A549 treated with DMSO at 1 μM for 4 hours (cell line): ENCODE measurements at places on chromosomes 4 and X. TPM values are rescaled to one million over a fixed set of nuclear protein-coding genes. Genes with fewer than 3 reads are reported as not detected.

The PAK3 gene
- 0.05 to 0.17 TPM in 2 of 5 replicates, not detected in the others for total RNA-seq

The BANK1 gene
- 0.81 to 1.1 TPM (median 0.89 TPM) in 5 replicates for total RNA-seq

The IL2RG gene
- 0.14 to 0.54 TPM (median 0.23 TPM) in 4 of 5 replicates, not detected in the other for total RNA-seq

The GAGE12H gene
- total RNA-seq = not detected in 5 replicates

The WDR1 gene
- 197 to 214 TPM (median 213 TPM) in 5 replicates for total RNA-seq

The AMBN gene
- not detected in 5 replicates for total RNA-seq

The SPANXB1 gene
- 2.2 to 4.0 TPM (median 3.3 TPM) in 5 replicates for total RNA-seq

The RTL9 gene
- total RNA-seq = 0.03 to 0.13 TPM (median 0.07 TPM) in 5 replicates

The CT45A10 gene
- 0.23 to 0.55 TPM (median 0.37 TPM) in 4 of 5 replicates, not detected in the other for total RNA-seq

The PABPC5 gene
- not detected in 5 replicates for total RNA-seq

The CSAG3 gene
- total RNA-seq = not detected in 5 replicates

The DCAF12L1 gene
- total RNA-seq = not detected in 5 replicates

The SLC10A4 gene
- 4.6 to 8.0 TPM (median 7.2 TPM) in 5 replicates for total RNA-seq

The RAI2 gene
- 0.16 to 0.19 TPM (median 0.18 TPM) in 4 of 5 replicates, not detected in the other for total RNA-seq

The AKAP17A gene
- total RNA-seq = 25.4 to 38.6 TPM (median 37.1 TPM) in 5 replicates

The VEGFD gene
- 0.42 to 0.88 TPM (median 0.53 TPM) in 5 replicates for total RNA-seq

The P2RY8 gene
- total RNA-seq = 0.02 TPM in 1 of 5 replicates, not detected in the others

The MND1 gene
- total RNA-seq = 12.1 to 15.1 TPM (median 14.0 TPM) in 5 replicates

The RHOXF2 gene
- total RNA-seq = not detected in 5 replicates

The RASL11B gene
- total RNA-seq = 0.05 to 0.17 TPM (median 0.11 TPM) in 4 of 5 replicates, not detected in the other

The RASSF6 gene
- 0.55 to 0.96 TPM (median 0.76 TPM) in 5 replicates for total RNA-seq

The RAB9B gene
- 0.04 to 0.08 TPM (median 0.06 TPM) in 4 of 5 replicates, not detected in the other for total RNA-seq

The SHROOM3 gene
- 3.6 to 5.6 TPM (median 5.0 TPM) in 5 replicates for total RNA-seq

The EDNRA gene
- total RNA-seq = 0.30 to 0.63 TPM (median 0.36 TPM) in 5 replicates

The LUZP4 gene
- total RNA-seq = not detected in 5 replicates

The ETDA gene
- not detected in 5 replicates for total RNA-seq

The SLC25A53 gene
- total RNA-seq = 3.7 to 5.1 TPM (median 4.4 TPM) in 5 replicates

The OPRPN gene
- not detected in 5 replicates for total RNA-seq

The ZRSR2 gene
- total RNA-seq = 9.6 to 11.7 TPM (median 10.6 TPM) in 5 replicates

The PABPC4L gene
- total RNA-seq = 0.05 to 0.16 TPM (median 0.11 TPM) in 5 replicates

The STBD1 gene
- total RNA-seq = 6.5 to 7.1 TPM (median 6.9 TPM) in 5 replicates

The PRSS12 gene
- total RNA-seq = 0.22 to 0.53 TPM (median 0.41 TPM) in 5 replicates

The SPANXN3 gene
- not detected in 5 replicates for total RNA-seq

The MAGEC1 gene
- 0.02 to 0.16 TPM (median 0.04 TPM) in 4 of 5 replicates, not detected in the other for total RNA-seq

The FAM114A1 gene
- 23.9 to 41.6 TPM (median 38.2 TPM) in 5 replicates for total RNA-seq

The NHSL2 gene
- 0.32 to 0.45 TPM (median 0.37 TPM) in 5 replicates for total RNA-seq

The PRPS2 gene
- total RNA-seq = 33.7 to 49.2 TPM (median 45.7 TPM) in 5 replicates

The MAGEE1 gene
- 3.7 to 5.4 TPM (median 5.3 TPM) in 5 replicates for total RNA-seq

The AADAT gene
- total RNA-seq = 8.3 to 9.1 TPM (median 8.8 TPM) in 5 replicates

The UGT2A1 gene
- not detected in 5 replicates for total RNA-seq

The RNF175 gene
- total RNA-seq = not detected in 5 replicates

The THOC2 gene
- total RNA-seq = 30.2 to 43.6 TPM (median 39.8 TPM) in 5 replicates

The FGFBP1 gene
- total RNA-seq = 2.7 to 4.3 TPM (median 4.0 TPM) in 5 replicates

The TLR3 gene
- total RNA-seq = 0.21 to 0.60 TPM (median 0.36 TPM) in 5 replicates

The DACH2 gene
- not detected in 5 replicates for total RNA-seq

The PAGE1 gene
- 0.28 to 0.43 TPM in 2 of 5 replicates, not detected in the others for total RNA-seq

The KIT gene
- not detected in 5 replicates for total RNA-seq

The CNKSR2 gene
- 2.4 to 3.7 TPM (median 3.1 TPM) in 5 replicates for total RNA-seq

The NMU gene
- total RNA-seq = 0.31 to 0.60 TPM (median 0.56 TPM) in 5 replicates

The TRIM60 gene
- not detected in 5 replicates for total RNA-seq

The SMS gene
- 203 to 229 TPM (median 220 TPM) in 5 replicates for total RNA-seq

The PGAM4 gene
- 0.17 to 0.46 TPM (median 0.36 TPM) in 3 of 5 replicates, not detected in the others for total RNA-seq

The BEND2 gene
- 0.03 TPM in 1 of 5 replicates, not detected in the others for total RNA-seq

The RAB33B gene
- 2.2 to 3.2 TPM (median 2.6 TPM) in 5 replicates for total RNA-seq
